ENCODE measurements at places on chromosomes 7 and 10.

- no peak for DNase-seq
These were observed 98.5 kb downstream of the ARHGAP22 start for GRCh38 chr10:48506147-48506917.

- no peak for DNase-seq
These were observed 81.6 kb downstream of the ZMIZ1 start for GRCh38 chr10:79150444-79150754.

GRCh38 chr10:3190817-3191216, 18.2 kb upstream of the PITRM1 start:
- no peak for DNase-seq

DNA sequence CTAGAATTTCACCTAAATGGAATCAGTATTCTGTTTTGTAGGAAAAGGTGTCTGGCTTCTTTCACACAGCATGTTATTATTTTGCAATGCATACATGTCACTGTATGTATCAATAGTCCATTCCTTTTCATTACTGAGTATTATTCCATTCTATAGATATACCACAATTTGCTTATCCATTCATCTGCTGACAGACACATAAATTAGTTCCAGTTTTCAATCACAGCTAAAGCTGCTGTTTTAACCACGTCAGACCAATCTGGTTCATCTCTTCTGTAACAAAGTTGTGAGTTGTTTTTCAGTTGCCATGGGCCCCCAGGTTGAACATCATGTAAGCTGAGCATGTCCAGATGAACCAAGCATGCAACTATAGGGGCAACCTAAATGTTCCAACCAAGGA, 282.1 kb upstream of the MKLN1 start:
- DNase-seq: no peak

DNA sequence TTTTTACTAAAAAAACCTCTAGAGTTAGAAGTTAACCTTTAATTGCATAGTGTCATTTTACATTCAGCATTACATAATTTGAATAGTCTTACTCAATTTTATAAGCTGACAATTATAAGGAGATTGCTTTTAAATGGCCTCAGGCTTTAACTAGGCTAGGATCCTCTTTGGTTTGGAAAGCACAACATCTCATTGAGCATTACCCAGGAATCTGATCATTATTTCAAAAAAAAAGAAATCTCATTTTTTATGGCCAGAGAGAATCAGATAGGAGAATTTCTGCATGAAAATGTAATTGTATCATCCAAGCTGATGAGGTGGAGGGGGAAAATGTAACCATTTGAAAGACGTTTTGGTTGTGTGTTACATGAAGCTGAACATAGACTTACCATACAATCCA, 324.9 kb upstream of the POT1 start:
- DNase-seq: no peak

DNA sequence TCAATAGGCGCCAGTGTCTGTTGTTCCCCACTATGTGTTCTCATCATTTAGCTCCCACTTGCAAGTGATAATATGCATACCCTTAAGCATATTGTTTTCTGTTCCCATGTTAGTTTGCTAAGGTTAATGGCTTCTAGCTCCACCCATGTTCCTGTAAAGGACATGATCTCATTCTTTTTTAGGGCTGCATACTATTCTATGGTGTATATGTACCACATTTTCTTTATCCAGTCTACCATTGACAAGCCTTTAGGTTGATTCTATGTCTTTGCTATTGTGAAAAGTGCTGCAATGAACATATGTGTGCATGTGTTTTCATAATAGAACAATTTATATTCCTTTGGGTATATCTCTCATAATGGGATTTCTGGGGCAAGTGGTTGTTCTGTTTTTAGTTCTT, 77.8 kb upstream of the PLXDC2 start:
- no peak for DNase-seq

GRCh38 chr7:39085189-39085588, 107.5 kb downstream of the POU6F2 start:
- DNase-seq: no peak

GRCh38 chr10:78175444-78176015, 141.9 kb downstream of the RPS24 start:
- DNase-seq: no peak

DNA sequence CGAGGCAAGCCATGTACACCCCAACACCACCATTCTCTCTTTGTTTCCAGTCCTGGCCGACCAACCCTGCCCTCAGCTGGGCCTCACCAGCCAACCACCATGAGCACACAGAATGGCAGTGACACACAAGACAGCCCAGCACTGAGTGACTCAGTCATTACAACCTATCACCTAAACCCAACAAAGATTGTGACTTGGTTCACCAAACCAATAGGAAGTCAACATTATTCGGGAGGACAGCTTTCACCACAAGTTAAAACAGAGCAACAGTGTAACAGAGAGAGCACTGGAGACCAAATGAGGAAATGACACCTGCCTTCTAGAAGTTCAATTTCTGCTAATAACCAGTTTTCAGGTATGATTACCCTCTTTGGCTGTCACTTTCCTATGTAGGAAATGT, 72.1 kb downstream of the DNMBP start:
- DNase-seq: no peak

DNA sequence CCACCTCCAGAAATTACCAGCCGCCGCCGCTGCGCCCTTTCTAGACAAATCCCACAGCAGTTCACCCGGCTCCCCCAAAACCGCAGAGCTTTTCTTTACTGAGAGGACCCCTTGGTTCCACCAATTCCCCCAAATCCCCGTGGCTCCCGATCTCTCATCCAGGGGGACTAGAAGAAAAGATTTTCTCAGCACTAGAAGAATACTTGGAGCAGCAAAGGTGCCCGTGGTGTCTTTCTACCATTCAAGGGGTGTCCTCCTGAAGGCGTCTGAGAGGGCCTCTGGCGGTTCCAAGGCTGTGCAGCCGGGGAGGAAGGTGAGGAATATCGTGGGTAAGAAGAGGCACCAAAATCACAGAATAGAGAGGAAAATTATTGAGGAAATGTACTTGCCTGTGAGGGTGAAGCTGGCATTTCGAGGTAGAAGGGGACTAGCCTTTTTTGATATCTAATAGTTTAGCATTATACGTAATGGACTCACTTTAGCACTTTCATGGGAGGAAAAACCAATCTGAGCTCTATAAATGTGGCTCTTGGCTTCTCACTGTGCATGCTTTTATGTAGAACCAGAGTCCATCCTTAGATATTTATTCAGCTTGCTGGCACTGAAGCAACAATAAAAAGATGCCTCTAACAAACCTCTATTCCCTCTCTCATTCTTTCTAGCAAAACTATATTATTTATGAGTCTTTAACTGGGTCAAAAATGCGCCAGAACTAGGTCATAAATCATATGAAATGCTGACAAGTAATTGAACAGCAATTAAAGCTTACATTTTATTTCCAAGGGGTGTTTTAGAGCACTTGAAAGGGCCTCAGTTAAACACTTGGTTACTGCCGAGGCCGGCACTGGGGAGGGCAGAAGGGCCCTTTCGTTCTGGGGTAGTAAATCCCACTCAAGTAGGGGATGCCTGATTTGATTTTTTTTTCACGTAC, 13.8 kb upstream of the HOXA2 start:
- no peak for DNase-seq

- DNase-seq: no peak
These were observed 400.2 kb downstream of the PHTF2 start for GRCh38 chr7:78198756-78199155.

DNA sequence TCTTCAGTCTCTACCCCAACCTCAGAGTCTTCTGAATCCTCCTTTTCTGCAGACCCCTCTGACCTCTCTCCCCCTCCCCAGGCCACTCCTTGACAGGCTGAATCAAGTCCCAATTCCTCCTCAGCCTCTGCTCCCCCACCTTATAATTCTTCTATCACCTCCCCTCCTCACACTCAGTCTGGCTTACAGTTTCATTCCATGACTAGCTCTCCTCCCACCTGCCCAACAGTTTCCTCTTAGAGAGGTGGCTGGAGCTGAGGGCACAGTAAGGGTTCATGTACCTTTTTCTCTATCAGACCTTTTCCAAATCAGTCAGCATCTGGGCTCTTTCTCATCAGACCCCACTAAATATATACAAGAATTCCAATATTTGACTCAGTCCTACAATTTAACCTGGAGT, 14.6 kb upstream of the LRRC61 start:
- no peak for DNase-seq

DNA sequence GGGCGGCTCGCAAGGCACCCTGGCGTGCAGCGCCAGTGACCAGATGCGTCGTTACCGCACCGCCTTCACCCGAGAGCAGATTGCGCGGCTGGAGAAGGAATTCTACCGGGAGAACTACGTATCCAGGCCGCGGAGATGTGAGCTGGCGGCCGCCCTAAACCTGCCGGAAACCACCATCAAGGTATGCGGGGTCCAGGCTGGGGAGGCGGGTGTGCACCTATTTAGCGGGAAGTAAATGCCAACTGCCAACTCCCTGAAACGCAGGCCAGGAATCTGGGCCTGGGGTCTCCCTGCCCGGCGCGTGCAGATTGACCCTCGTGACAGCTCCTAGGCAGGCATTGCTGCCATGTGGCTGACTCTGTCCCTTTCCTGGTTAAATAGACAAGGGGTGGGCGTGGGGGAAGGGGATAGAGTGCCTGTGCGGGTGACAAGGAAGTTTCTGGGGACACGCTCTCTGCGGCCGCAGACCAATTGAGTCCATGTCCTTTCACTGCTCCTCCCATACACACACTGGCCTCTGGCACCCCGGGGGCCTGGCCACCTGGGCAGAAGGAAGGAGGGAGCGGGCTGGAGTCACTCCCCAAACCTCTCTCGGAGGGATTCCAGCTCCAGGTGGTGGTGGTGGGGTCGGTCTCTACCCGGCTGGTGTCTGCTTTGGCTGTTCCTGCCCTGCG, 2.7 kb downstream of the EVX1 start:
- DNase-seq: no peak

DNA sequence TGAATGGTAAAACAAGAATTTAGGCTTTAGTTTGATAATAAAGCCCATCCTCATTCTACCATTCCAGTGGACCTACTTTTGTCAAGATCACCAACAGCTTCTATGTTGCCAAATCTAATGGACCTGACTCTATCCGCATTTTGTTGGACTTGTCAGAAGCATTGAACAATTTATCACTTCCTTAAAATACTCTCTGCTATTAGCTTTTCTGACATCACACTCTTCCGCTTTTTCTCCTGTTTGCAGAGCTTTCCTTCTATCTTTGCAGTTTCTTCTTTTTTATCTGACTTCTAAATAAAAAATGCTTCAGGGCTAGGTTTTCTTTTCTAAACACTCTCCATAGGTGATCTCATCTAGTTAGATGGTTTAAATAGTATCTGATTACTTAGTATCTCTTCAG, 42.7 kb upstream of the SMIM30 start:
- DNase-seq: no peak

DNA sequence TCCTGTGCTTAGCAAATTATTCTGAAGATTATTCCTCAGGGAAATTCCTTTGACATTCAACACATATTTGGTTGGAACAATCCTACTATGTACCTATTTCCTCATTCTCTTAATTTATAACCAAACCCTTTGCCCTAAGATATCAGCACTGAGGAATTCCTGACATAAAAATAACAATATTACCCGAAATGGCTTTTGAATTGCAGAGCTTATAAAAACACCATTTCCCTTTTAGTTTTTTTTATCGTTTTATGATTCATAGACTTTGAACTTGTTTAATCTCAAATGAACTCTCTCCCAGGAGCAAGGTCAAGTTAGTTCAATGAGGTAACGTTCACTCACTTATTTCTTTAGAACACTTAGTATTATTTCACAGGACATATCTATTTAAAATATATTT, 7.7 kb upstream of the ABCB1 start:
- no peak for DNase-seq

DNA sequence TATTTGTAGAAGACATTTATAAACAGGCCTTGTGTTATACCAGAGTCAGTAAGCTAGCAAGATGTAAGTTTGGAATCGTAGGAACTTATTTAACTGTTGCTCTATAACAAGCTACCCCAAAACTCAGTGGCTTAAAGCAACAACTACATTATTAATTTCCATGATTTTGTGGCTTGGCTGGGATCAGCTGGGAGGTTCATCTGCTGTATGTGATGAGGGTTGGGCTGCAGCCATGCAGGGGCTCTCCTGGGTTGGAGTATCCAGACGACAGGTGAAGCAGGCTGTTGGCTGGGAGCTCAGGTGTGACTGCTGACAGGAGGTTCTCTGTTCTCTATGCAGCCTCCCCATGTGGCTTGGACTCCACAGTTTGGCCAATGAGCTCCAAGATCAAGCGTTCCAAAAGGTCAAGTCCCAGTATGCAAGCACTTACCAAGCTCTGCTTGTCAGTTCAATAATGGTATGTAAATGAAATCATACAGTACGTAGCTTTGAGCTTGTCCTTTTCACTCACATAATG, 52.4 kb downstream of the GPR26 start:
- DNase-seq: no peak

DNA sequence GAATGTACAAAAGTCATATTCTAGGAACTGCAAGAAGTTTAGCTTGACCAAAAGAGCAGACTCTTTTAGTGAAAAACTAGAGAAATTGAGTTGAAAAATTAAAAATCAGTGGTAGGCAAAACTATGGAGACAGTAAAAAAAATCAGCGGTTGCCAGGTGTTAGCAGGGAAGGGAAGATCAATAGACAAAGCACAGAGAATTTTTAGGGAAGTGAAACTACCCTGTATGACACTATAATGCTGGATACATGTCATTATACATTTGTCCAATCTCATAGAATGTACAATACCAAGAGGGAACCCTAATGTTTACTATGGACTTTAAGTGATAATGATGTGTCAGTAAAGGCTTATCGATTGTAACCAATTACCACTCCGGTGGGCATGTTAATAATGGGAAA, 761.9 kb downstream of the MAGI2 start:
- DNase-seq: no peak

DNA sequence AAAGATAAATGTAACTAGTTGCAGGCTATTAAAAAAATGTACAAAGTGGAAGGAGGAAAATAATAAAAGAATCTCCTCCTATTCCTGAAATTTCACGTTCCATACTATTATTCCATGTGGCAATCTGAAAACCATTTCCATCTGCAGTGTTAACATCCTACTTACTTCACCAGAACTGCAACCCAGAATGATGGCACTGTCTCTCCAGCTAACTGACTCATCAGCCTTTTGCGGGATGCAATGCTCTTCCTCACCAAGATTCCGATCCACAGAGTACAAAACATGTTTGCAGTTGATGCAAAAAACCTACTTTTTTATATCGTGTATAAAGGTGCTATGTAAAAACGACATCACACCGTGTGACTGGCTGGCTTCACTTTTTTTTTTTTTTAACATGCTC, 50.8 kb downstream of the ESYT2 start:
- DNase-seq: no peak

DNA sequence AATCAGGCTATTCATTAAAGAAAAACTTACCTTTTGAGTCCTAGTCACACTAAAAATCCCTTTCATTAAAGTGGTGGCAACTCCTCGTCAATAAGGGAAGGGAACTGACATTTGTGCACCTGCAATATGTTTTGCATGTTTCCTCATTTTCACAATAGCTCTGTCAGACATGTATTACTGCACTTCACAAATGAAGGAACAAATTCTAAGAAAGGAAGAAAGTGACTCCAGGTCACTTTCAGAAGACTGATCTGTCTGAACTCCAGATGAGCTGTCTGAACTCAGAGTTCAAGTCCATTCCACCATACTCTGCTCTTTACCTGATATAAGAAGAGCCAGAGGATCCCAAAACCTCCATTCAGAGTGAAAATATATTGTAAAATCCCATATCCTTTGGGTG, 50.3 kb upstream of the GSAP start:
- no peak for DNase-seq
